ENCODE measurements at places on chromosomes 4 and X.

GRCh38 chr4:120733968-120734367 lies 188.6 kb downstream of the PRDM5 start:
- DNase-seq = no peak

- no peak for DNase-seq
Observed at GRCh38 chr4:119731146-119731742, 102.6 kb upstream of the PDE5A start.

- peak; percentile 65 for DNase-seq
Observed at GRCh38 chr4:127698789-127699200, 31.4 kb upstream of the SLC25A31 start.

DNA sequence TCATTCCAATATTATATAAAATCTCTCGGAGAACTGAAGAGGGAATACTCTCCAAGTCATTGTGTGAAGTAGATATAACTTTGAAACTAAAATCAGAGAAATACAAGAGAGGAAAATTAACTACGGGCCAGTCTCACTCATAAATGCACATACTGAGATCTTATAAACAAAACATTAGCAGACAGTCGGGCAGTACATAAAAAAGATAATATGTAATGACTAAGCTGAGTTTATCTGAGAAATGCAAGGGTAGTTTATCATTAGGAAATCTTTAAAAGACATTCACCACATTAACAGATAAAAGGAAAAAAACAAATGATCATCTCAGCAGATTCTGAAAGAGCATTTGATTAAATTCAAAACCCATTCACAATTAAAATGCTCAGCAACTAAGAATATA lies 116.7 kb downstream of the NYX start:
- no peak for DNase-seq

DNA sequence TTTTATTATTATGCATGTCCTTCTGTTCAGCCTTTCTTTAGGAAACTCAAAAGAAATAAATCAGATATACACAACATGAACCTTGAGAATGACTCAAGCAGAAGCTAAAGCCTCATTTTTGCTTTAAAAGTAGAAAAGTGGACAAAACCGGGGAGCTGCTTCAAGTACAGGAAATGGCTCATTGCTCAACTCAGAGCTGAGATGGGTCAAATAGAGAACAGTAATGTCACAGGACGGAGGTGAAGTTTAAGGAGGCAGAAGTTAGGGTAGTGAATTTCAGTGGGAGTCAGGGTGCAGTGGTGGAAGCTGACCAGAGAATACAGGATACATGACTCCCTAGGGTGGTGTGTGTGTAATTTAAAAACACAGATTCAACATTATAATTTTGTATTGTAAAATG lies 22.2 kb downstream of the PHKA2 start:
- no peak for DNase-seq

DNA sequence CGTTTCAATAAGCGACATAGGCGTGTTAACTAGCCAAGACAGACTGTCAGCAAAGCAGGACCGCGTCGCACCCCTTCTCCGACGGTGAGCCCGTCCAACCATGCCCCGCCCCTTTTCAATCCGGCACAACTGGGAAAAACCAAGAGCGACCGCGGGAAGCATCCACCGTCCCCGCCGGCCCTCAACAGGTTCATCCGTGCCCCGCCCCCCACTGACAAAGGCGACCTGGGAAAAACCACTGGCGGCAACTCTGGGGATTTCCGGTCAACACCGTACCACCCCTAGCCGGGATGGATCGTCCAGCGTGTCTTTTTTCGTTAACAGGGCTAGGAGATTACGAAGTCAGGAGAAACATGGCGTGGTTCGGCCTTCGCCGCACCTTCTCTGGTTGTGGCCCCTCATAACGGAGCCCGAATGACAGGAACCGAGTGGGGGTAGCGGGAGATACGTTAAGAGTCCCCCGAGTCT lies 377 bp downstream of the TIMM17B start:
- DNase-seq = no peak

- no peak for DNase-seq
Observed at GRCh38 chr4:96093563-96093962, 253.7 kb downstream of the PDHA2 start.

DNA sequence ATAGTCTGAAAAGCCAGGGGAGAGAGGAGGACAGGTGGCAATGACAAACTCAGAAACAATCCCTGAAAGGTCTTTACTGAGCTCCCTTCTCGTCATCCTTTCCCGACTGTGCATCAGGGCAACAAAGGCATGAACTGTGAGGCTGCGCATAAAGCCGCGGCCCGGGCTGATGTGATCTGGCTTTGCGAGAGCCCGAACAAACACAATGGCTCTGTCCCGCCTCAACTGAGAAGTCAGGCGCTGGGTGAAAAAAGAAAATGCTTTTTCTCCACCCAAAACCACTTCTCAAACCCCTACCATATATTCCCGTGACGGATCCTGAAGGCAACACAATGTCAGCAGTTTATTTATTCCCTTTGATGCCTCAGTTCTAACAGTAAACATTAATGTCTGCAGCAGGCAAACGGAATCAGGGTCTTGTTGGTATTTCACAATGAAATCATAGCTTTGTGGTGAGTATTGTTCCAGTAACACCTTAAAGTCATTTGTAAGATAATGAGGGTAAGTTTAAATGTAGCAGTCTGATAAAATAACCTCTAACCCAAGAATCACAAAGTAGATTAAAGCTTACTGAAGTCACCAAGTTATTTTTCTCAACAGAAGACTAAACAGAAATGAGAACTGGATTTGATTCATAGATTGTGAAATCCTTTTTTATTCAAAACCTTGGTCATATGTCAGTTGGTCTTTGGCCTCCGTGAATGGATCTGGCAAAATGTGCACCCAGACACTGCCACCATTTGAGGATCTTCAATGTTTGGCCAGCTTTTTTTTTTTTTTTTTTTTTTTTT lies 67.4 kb downstream of the APBB2 start:
- DNase-seq = no peak

DNA sequence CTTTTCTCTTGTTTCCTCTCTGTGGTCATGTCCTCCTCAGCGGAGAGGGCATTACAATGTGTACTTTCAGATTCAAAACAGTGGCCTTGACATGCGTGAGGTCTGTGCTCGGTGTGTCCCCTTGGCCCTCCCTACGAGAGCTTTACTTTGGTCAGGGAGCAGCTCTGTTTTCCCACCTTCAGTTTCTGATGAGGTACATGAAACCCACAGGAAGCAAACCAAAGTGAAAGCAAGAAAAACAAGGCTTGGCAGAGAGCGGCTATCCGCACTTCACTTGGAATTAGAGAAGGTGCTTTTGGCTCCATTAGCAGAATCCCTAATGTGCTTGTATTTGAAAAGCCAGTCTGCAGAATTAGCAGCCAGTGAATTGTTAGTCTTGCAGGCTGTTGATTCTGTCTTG lies 19.5 kb upstream of the BOD1L1 start:
- DNase-seq = no peak

- no peak for DNase-seq
Observed at GRCh38 chr4:40461879-40462278, 126.7 kb downstream of the CHRNA9 start.

DNA sequence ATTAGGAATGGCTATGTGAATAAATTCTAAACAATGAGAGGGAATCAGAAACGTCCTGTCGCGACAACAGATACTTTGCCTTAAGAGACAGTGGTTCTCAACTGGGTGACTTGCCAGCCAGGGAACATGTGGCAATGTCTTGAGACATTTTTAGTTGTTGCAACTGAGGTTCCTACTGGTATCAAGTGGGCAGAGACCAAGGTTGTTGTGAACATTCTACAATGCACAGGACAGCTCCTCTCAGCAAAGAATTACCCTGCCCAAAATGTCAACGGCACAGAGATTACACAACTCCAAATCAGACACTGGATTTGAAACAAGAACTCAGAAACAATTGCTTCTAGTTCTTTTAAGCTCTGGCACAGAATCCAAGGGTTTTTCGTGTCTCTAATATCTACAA lies 128.6 kb downstream of the ARHGAP6 start:
- no peak for DNase-seq

DNA sequence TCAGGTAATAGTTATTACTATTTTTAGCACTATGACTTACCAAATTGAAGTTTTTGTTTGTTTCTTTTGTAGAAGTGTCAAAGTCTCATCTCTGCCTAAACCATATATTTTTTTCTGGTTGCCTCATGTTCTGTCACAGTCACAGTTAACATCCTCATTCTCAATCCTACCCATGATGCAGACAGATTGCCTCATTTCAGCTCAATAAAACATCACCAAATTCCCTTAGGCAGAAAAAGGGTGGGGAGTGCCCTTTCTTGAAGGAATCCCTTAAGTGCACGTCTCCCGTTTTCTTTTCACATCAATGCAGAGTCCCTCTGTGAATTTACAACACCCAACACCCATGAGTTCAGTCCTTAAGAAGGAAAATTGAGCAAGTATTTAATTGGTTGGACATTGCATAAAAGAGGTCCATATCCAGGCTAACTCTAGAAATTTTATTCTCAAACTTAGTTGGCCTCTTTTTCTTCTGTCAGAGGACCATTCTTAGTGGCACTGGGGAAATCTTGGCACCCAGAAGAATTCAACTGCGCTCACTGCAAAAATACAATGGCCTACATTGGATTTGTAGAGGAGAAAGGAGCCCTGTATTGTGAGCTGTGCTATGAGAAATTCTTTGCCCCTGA lies 103.7 kb upstream of the BMPR1B start:
- no peak for DNase-seq

DNA sequence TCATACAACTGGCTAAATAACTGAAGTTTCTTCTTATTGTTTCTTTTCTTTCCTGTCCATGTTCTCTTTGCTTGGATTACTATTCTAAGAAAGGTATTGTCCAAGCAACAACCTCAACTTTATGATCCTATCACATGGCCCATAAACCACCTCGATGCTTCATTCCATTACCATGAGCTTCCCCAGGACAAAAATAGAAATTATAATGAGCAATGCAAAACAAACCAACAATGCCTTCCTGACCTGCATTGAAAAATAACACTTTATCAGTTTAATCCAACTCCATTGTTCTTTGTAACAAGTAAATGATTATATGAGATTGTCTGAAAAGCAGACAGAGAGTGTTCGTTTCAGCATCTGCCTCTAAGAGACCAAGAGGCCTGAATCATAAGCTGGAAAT lies 148.8 kb downstream of the HS6ST2 start:
- no peak for DNase-seq

DNA sequence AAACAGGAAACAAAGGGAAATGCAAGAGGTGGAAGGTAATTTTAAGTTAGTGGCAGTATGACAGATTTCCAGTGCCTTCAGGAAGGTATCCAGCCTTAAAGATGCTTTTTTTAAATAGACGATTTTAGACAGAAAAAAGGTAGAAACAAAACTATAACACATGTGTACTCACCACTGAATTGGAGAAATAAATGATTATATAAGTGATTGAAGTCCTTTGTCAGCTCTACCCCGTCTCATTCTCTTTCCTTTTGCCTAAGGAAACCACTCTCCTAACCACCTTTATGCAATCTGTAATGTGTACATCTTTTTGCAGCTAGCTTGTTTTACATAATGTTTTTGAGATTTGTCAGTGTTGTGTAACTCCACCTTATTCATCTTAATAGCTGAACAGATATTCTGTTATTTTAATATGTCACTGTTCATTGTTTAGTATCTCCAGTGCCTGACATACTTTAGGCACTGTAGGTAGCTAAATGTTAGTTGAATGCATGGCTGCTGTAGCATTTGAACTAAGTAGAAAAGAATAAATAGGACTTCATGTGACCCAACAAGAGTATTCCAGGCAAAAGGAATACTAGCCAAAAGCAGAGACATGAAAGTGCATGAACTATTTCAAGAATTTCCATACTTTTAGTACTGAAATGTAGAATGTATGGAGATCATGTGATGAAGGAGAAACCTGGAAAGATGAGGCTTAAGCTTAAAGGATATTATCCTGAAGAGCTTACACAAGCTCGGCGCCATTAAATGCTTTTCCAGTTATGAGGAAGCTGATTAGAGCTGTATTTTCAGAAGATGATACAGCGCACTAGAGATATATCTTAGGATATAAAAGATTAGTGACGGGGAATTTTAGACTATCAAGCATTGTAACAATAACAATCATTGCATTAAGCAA lies 865 bp downstream of the FAM200B start:
- DNase-seq = no peak

DNA sequence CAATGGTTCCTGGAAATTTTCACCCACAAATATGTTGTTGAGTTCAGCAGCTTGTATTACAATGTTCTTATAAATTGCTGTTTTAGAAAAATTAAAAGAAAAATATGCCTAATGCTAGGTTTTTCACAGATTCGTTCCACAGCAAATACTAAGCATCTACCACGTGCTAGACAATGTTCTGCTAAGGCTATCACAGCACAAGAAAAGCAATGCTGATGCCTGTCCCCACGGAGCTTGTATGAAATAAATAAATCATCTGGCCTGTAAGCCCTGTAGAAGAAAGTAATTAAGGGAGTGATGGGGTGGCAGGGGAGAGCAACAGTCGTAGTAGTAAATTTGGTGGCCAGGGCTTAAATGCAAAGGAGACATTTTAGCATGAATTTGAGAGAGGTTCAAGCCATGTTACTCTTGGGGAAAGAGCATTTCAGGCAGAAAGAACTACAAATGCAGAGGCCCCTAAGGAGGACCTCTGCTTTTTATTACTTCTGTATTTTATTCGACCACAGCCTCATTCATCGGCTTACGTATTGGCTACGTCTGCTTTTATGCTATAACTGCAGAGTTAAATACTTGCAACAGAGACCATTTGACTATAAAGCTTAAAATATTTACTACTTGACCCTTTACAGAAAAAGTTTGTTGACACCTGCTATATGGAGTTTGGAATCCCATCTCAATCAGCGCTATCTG lies 36.3 kb downstream of the ARAP2 start:
- no peak for DNase-seq

GRCh38 chr4:73308286-73308685 lies 49.7 kb upstream of the ANKRD17 start:
- no peak for DNase-seq

- DNase-seq = no peak
Observed at GRCh38 chr4:159455675-159456237, 352.9 kb downstream of the RAPGEF2 start.

GRCh38 chr4:75011131-75011795 lies 78.3 kb downstream of the PARM1 start:
- DNase-seq = no peak

DNA sequence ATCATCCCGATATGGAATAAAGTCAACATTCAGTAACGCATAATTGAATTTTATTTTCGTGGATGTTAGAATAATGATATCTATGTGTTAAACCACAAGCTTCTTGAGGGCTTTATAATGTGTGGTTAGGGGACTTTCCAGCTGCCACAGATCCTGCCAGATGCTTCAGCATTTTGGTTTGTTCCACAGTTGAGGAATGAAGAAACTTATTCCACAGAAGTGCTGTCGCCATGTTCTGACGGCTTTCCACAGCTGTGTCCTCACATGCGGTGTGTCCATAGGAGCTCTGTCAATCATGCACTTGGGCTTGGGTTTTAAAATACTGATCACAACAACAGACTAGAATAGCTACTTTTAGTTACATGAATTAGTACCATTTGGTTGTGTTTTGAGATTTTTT lies 411.9 kb downstream of the TRIML1 start:
- DNase-seq = no peak

Data from AG09309 (cell line).